ENCODE measurements at places on chromosomes 6 and 20.

GRCh38 chr6:15242937-15243614 is 2.8 kb upstream of the JARID2 start:
- no peak for DNase-seq

DNA sequence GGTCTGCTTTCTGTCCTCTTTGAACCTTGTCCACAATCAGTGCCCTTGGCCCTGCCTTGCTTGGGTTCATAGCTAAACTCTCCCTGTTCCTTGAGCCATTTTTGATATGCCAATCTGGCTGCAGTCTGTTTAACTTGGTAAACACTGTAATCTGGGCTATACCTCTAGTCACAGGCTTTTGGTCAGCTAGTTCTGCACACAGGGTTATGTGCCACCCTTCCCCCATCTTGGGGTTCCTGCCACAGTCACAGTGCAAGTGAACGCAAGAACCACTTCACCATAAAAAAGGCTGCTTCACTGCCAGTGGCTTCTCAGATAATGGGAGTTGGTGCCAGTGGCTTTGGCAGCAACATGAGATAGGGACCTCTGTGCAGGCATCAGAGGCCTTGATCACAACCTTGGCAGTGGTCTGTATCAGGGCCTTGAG is 10.9 kb upstream of the ATRN start:
- DNase-seq, result no peak

GRCh38 chr6:10384091-10384609 is 30.7 kb downstream of the TFAP2A start:
- no peak for DNase-seq

DNA sequence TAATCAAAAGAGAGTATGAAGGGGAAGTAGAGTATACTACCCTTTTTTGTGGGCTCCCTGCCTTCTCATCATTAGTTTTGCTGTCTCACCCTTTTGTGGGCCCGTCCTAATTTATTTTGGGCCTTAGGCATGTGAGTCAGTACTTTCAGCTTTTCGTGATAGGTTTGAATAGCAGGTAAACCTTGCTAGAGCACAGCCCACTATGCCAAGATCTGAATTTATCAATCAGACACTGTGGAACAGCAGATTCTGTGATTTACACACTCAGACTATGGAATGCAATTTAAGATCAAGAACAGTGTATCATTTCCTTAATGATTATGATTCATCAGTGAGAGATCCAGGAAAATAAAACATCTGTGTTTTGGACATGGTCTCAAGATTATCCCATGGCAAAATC is 1117.1 kb downstream of the KHDRBS2 start:
- DNase-seq, result no peak

DNA sequence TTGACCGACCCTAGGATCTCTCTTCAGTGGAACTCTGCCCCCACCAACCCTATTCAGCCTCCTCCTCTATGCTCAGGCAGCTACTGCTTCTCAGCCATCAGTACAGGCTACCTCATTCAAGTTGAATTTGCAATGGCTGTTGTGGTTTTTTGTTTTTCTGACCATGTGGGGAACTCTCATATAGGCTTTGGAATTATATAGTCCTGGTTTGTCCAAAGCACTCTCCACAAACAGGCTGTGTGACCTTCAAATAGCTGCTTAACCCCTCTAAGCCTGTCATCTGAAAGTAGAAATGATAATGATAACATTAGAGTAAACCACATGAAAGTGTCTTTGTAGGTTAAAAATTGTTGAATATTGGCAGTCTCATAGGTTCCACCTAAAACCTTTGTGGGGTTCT is 80.3 kb downstream of the UNC5CL start:
- no peak for DNase-seq

DNA sequence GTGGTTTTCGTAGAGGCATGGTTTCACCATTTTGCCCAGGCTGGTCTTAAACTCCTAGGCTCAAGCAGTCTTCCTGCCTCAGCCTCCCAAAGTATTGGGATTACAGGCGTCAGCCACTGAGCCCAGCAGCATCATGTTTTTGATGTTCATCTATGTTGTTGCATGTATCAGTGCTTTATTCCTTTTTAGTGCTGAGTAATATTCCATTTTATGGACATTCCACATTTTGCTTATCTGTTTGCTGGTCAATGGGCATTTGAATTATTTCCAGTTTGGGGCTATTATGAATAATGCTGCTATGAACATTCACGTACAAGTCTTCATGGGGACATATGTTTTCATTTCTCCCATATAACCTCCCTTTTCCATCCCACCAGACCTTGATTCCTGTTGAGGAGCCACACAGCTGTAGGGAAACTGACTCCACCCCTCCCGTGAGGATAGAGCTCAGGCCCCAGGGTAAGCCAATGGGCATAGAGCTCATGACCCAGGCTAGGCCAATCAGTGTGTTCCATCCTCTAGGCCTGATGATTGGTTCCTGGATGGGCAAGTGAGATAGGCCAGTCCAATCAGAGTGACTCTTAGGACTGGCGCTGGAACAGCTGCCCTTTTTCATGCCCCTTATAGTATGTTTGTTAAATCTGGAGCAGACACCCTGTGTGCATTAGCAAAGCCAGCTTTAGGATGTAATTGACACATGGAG is 49.5 kb downstream of the DLGAP4 start:
- DNase-seq, result no peak

DNA sequence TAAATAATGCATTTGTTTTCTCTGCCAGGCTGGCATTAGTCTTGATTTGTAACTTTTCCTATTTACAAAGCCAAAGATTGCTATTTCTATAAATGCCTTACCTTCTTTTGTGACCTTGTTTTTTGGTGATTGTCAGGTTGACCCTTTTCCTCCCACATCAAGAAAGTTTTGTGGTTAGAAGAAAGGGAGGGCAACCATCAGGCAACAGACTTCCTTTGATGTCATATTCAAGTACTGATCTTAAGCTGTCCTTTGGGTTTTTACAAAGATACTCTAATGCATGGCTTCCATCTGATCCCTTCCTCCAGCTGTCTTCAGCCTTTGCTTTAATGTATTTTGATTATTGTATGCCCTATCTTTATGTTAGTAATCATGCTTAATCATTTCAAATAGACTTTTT is 23.9 kb downstream of the RNF217 start:
- DNase-seq, result no peak

- DNase-seq, result no peak
Measured at GRCh38 chr6:25449774-25450173, 170.6 kb downstream of the CARMIL1 start.

DNA sequence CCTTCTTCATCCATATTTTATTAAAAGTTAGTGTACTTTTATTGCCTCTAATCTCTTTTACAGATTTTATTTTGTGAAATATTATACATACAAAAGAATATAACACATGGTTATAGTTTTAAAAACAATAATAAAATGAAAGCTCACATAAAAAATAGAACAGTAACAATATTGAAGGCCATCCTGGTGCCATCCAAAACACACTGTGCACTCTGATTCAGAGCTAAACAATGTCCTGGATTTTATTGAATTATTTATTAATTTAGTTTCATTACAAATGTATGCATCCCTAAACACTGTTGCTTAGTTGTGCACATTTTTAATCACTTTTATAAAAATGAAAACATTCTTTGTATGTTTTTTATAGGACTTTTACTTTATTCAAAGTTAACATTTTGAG is 32.9 kb downstream of the RNF217 start:
- no peak for DNase-seq

GRCh38 chr6:77363702-77364101 is 99.6 kb downstream of the HTR1B start:
- no peak for DNase-seq

DNA sequence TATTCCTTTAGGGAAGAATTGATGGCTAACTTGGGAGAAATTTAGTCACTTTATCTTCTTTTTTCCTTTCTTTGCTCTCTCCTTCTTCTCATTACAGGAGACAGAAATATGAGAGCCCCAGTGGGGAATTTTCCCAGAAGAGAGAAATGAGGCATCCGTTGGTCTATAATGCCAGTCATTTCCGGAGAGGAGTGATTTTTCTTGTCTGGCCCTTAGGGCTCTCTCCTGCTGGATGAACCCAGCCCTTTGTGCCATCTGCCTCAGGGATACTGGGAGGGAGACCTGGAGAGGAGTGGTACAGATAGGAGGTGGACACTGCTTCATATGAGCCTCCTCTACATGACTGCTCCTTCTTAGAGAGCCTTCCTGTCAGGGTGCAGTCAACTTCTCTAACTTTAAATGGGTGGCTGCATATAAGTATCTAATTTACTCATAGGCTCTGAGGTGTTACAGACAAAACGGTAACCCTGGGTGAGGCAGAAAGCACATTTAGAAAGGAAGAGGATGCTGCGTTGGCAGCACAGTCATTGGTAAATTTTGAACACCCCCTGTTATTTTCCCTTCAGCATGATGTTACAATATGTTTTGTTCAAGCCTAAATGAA is 21.9 kb downstream of the RIMS1 start:
- no peak for DNase-seq

DNA sequence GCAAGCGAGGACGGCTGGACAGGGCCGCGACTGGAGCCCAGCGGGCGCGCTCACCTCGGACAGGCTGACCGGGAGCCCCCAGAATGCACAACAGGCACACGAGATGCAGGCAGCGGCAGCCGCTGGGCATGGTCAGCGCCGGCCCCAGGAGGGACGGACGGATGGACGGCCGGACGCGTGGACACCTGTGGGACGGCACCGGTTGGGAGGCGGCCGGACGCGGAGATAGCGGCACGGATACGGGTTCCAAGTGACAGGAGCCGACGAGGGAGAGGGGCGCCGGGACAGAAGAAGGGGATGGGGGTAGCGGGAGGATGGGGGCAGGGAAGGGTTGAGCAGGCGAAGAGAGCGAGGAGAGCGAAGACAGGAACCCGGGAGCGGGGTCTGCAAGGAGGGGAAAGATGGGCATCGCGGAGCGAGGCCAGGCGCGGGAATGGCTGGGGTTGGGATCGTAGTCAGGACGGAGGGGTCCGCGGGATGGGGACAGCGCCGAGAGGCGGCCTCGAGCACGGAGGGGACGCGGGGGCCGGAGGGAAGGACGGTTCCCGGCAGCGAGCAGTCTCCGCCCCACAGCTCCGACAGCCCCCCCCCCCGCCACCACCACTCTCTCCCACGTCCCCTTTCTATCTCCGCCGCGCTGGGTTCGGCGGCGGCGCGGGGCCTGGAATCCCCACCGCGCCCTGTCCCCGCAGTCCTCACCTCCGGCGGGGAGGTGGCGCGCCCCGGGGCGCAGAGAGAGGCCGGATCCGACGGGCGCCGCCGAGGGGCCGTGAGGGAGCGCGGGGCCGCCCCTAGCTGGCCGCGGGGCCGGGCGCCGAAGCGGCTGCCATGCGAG is 435 bp downstream of the DLK2 start:
- DNase-seq, result no peak

DNA sequence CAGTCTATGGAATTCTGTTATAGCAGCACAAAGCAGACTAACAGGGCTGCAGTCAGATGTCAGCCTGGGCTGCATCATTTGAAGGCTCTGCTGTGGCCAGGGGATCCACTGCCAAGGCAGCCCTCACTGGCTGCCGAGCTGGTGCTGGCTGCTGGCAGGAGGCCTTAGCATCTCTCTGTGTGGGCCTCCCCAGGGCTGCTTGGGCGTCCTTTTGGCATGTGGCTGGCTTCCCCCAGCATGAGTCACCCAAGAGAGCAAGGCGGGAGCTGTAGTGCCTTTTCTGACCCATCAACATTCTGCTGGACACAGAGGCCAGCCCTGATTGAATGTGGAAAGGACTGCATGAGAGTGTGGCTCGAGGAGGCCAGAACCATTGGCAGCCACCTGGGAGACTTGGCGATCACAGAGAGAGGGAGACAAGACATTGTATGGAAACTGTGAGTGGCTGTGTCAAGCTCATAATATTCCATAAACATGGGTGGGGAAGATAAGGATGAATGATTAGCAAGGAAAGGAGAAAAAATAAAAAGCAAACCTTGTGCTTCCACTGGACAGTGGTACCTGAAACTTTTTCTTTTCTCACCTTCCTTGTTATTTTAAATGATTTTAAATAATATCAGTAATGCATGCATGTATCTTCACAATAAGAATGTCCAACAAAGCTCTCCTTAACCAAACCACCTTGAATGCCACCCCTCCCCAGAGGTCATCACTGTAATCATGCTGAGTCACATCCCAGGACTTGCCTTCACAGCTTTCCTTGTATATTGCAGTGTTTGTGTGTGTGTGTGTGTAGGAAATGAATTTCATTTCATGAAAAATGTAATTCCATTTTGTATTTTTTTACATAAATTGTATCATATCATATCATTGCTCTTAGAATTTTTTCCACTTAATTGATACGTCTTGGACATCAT is 55.0 kb upstream of the VSX1 start:
- DNase-seq, result no peak

DNA sequence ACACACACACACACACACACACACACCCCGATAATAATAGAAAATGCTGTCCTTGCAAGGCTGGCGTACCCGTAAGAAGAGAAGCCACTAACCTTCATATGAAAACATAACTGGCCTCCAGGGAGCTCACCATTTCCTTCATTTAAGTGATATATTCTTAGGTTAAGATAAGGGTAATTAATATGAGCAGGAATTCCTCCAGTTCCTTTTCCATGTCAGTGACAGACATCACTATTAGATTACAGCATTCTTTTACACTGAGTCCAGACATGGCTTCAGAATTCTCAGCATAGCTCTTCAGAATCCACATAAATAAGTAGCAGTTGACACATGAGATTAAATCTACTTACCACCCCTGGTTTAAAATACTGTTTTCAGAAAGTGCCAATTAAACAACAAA is 121.9 kb downstream of the SIM1 start:
- DNase-seq, result no peak

DNA sequence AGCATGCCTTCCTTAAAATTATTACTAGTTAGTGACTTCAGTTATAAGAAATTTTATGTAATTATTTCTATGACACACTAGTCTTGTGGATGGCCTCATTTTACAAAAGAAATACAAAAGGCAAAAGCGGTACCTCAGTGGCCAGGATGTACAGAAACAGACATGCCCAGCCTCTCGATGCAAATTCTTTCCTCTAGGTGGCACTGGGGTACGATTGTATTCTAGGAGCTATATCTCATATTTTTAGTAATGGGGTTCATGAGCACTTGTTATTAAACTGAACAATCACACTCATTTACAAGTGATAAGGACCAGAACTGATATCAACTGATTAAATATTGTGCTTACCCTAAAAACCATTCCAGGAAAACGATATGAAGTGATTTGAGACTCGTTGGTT is 59.8 kb downstream of the SOD2 start:
- no peak for DNase-seq

DNA sequence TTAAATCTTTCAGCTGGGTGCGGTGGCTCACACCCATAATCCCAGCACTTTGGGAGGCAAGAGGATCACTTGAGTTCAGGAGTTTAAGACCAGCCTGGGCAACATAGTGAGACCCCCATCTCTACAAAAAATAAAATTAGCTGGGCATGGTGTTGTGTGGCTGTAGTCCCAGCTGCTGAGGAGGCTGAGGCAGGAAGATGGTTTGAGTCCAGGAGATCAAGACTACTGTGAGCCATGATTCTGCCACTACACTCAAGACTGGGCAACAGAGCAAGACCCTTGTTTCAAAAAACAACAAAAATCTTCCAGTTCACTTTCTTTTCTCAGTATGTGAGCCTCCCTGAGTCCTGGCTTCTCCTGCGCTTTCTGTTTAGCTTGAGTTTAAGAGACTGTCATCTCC is 7.9 kb downstream of the SDHAF4 start:
- no peak for DNase-seq

DNA sequence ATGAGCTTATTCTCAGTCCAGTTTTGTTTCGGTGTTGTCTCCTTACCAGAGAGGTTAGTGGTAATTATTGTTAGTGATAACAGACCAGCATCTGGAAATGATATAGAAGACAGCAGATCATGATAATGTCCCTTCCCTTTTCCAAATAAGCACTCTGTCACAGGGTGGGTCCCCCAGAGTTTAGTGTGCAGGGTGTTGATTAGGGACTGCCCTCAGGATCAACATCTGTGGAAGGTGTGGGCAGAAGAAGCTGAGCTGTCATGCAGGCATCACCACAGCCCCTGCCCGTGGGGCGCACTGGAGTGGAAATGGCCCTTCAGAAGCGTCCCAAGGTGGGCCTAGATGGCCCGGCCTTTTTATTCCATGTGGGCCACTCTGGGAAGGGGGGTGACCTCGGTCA is 67.6 kb upstream of the DTNBP1 start:
- DNase-seq, result no peak

Measured in stimulated activated CD8-positive, alpha-beta memory T cell treated with anti-CD3 and anti-CD28 coated beads, Interleukin-7, amount 100 ng/mL, for 48 hours (primary cell).